Stimulated activated CD8-positive, alpha-beta memory T cell treated with anti-CD3 and anti-CD28 coated beads, Interleukin-15, amount 100 ng/mL, for 24 hours (primary cell): ENCODE measurements at places on chromosomes 13 and 19.

- no peak for DNase-seq
Measured at GRCh38 chr13:41117869-41118268, 14.7 kb downstream of the KBTBD6 start.

DNA sequence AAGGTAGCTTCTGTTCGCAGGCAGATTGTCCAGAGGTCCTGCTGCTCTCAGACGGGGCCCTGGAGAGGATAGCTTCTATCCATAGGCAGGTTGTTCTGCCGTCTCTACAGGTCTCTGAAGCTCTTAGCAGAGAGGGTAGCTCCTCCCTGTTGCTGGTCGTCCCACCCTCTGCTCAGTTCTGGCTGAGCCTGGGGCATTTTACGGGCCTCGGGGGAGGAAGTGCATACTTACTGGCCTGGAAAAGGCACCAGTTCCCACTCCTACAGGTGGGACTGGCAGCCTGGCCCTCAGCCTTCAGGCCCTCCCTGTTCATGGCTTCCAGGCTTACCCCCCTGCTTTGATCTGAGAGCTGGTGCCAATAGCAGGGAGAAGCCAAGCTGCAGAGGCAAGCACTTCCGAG is 42.3 kb downstream of the USPL1 start:
- no peak for DNase-seq

DNA sequence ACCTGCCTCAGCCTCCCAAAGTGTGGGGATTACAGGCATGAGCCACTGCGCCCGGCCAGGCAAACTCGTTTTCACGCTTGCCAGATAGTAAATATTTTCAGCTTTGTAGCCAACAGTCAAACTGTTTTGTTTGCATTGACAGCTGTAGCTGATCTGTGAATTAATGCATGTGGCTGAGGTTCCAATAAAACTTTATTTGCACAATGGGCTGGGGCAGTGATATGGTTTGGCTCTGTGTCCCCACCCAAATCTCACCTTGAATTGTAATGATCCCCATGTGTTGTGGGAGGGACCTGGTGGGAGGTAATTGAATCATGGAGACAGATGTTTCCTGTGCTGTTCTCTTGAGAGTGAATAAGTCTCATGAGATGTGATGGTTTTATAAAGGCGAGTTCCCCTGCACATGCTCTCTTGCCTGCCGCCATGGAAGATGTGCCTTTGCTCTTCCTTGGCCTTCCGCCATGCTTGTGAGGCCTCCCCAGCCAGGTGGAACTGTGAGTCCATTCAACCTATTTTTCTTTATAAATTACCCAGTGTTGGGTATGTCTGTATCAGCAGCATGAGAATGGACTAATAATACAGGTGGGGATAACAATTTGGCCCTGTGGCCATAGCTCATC is 22.4 kb upstream of the RANBP3 start:
- no peak for DNase-seq

DNA sequence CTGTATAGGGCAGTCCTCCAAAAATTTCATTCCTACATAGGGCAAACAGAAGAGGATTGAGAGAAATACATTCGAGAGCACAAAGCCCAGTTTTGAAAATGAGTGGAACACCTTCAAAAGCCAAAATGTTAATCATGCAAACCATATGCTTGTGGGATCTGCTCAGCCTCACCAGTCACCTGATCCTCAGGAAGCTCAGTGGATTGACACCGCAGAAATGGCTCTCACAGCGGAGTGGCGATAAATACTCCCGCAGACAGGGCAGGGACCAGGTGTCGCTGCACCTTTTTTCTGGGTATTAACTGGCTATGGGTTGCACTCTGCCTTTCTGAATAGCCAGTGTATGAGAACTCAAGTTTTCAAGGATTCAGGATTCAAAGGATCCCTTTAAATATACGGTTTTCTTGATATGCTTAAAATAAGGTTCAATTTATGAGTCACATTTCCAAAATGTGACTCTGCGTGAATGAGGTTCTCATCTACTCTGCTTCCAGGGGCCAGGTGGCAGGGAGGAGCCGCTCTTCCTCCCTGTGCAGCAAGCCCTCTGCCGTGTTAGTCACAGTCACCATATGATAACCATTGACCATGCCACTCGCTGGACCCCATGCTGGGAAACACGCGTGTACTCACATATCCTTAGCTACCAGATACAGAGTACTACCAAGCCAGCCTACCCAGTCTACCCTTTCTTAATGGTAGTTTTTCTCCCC is 18.3 kb upstream of the DHRS12 start:
- DNase-seq: no peak

DNA sequence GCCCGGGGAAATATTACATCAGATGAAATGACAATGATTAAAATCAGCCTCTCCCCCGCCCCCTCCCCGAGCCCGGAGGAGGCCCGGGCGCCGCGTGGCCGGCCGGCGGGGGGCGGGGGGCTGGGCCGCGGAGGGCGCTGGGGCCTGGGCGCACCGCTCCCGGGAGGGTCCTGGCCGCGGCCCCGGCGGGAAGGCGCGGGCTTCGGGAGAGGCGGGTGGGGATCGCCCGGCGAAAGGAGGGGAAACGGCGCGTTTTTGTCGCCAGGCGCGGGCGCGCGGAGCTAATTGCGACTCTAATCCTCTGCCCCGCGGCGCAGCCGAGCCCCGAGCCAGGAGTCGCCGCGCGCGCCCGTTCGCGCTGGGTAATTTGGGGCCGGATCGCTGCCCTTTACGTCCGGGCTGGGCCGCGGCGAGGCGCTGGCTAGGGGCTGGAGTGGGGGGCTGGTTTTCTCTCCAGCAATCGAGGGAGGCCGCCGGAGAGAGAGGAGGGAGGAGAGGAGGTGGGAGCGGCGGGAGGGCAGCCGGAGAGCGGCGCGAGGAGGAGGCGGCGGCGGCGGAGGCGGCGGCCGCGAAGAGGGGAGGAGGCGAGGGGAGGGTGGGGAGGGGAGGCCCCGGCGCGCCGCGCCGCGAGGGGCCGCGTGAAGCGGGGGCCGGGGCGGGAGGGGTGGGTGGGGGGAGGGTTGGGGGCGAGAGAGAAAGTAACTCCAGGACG is at the start of gene KCTD15:
Gene KCTD15, plus strand, starts transcription at position 707 of the 712 bp plus-strand sequence. CDS start 3,585 bp downstream, outside the sequence.
- no peak for DNase-seq

DNA sequence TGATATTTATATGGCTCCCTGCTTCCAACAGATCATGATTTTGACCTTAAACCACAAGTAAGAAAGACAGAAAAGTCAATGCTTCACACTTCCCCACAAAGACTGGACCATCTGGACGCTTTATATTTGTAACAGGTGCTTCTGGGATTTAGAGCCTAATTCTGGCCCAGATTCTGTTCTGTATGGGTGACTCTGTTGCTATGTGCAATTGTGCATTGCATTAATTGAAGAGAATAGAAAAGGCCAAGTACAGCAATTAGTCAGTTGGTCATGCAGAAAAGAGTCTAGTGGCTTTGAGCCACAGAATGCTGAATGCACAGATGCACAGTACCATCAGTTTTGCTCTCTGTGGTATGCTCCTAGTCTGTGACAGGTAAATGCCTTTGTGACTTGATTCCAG is 657.4 kb upstream of the ATXN8OS start:
- no peak for DNase-seq

GRCh38 chr19:31294189-31294588 is 55.0 kb downstream of the TSHZ3 start:
- no peak for DNase-seq

- DNase-seq: no peak
Measured at GRCh38 chr13:75258159-75258782, 223.7 kb downstream of the TBC1D4 start.

- no peak for DNase-seq
Measured at GRCh38 chr13:96925916-96926628, 68.2 kb downstream of the OXGR1 start.

DNA sequence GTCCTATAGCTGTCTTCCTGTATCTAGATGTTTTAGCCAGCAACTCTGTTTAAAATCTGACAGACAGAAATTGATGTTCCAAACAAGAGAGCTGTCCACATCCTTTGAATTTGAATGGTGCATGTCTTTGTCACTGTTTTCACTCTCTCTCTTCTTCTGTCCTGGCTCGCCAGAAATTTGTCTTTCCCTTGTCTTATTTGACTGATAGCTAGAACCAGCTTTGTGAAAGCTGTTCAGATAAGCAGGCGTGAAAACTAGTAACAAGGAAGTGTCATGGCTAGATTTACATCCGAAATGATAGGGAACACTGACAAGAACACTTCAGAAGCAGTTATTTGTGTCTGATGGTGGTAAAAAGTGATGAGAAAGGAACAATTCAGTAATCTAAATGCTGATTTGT is 354.9 kb upstream of the SLITRK1 start:
- DNase-seq: no peak

DNA sequence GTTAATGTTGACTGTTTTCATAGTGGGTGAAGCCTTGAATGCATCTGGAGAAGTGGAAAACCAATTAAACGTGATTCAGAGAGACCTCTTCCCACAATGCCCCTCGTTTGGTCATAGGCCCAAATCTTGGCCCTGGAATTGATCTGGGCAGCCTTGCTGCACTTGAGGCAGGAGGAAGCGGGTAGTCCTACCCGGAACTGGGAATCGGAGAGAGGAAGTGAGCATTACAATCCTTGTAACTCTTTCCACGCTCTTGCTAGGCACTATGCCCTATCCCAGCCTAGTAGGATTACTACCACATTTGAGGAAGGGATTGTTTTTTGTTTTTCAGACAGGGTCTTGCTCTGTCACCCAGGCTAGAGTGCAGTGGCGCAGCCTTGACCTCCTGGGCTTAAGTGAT is 3.6 kb downstream of the KCNK6 start:
- DNase-seq: no peak

DNA sequence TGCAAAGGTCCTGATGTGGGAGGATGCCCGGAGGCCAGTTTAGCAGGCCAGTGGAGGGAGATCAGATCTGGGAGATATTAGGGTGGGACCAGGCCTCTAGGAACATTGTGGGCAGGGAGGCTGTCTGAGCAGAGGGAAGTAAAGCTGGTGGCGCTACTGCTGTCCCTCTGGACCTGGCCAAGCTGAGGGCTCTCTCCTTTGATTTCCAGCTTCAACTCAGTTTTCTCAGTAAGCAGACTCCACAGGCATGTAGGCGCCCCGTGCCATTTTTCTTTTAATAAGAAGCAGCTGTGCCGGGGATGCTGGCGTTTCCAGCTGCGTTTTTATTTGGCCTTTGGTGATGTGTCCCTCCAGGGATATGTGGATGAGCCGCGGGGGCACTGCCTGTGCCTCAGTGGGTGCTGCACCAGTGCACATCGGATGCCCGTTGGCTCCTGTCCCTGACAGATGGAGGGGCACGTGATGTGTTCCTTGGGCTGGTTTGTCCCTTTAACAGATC is 6.7 kb downstream of the DNM2 start:
- no peak for DNase-seq

DNA sequence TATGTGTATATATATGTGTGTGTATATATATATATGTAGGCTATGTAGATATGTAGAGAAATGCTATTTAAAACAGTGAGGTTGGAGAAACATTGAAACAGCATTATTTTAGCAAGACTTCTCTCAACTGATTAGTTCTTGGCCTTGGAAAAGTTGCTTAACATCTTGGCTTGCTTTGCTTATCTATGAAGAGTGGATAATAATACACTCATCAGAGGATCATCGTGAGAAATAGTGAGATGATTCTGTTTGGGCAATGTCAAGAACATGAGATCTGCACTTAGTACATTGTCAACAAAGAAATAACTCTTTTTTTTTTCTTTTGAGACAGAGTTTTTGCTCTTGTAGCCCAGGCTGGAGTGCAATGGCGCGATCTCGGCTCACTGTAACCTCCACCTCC is 128.3 kb downstream of the KLF5 start:
- no peak for DNase-seq

- no peak for DNase-seq
Measured at GRCh38 chr19:4042064-4042730, 24.5 kb downstream of the ZBTB7A start.

DNA sequence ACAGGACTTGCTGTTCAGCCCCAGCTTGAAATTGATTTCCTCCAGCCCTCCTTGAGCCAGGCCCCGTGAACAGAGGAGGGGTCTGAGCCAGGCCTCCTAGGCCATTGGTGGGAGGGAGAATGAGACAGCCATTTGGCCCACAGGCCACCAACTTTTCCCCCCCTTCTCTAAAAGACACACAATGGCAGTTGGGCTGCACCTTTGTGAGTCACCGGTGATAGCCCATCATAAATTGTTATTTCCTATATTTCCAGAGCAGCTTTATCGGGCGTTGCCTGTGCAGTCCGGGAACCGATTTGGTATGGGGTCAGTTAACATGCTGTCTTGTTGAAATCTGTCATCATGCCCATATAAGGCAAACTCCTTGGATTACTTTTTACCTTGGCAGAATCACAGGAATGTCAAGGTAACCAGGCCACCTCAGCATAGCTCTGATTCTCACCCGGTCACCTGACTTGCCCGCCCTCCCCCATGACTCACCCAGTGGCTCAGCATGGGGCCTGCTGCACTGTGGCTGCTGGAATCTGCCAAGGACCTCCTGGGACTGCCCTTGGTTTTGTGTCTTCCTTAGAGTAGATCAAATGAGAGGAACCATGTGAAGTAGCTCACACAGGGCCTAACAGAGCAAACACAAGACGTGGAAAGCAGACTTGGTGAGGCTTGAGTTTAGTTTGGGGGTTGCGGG is 36.1 kb downstream of the ACTN4 start:
- DNase-seq: no peak

- DNase-seq: no peak
Measured at GRCh38 chr13:34943436-34944273, 1.6 kb downstream of the NBEA start.

- DNase-seq: no peak
Measured at GRCh38 chr13:77351315-77351714, 24.4 kb upstream of the MYCBP2 start.

DNA sequence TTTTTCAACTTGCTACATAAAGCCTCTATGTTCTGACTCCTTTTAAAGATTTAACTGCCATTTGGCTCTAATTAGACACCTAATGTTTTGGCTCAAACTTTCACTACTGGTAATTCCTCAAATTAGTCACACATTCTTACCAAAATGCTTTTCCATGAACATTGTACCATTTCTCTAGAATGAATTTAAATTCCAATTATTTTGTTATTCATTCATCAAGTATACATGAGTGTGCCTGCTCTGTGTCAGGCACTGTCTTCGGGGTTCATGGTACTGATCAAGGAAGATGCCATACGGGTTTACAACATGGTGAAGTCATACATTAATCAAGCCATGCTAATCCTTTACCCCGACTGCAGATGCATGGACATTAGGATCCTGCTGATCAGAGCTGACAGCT is 69.1 kb upstream of the POSTN start:
- no peak for DNase-seq

DNA sequence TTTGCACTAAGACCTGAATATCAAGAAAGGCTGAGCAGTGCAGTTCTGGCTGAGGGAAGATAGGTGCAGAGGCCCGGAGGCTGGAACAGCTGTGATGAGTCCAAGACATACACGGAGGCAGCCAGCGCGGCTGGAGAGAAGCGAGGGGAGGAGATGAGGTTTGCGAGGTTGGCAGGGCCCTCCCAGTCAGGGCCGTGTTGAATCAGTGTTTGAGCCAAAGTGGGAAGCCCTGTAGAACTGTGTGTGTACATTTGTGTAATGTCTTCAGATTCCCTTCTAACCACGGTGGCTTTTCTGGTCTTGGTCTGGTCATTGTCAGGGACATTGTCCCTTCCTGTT is 34.9 kb downstream of the PAK4 start:
- no peak for DNase-seq

- DNase-seq: no peak
Measured at GRCh38 chr13:46160471-46161066, 21.4 kb downstream of the LCP1 start.

- DNase-seq: no peak
Measured at GRCh38 chr13:40910324-40911050, 108.6 kb downstream of the ELF1 start.

GRCh38 chr13:40235160-40235796 is 431.2 kb downstream of the FOXO1 start:
- DNase-seq: no peak

GRCh38 chr19:1526979-1527649 is 3.2 kb downstream of the PLK5 start:
- DNase-seq: no peak

GRCh38 chr19:35063940-35064818 is 22.7 kb downstream of the HPN start:
- no peak for DNase-seq
